D341Med (cell line): ENCODE measurements at places on chromosomes 13 and 19.

- no peak for DNase-seq
Measured at GRCh38 chr19:14683439-14683838, 6.4 kb upstream of the ZNF333 start.

DNA sequence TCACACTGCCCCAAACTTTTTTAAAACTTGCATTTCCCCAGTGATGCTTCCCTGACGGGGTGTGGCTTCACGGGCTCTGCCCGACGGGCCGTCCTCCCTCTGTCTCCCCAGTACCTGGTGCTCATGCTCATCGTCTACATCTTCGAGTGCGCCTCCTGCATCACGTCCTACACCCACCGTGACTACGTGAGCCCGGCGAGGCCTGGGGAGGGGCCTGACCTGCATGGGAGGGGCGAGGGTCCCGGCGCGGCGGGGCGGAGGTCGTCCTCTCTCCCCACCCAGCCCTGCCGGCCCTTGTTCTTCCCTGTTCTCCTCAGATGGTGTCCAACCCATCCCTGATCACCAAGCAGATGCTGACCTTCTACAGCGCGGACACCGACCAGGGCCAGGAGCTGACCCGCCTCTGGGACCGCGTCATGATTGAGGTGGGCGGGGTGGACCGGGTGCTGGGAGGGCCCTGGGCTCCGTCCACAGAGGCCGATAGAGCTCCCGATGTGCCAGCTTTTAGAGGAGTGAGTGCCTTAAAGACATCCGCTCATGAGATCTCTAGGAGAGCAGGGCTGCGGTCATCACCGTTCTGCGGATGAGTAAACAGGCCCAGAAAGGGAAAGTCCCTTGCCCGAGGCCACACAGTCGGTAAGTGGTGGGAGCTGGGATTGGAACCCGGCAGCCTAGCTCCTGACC is 6.9 kb downstream of the UPK1A start:
- DNase-seq = no peak

GRCh38 chr13:113548171-113548641 is 36.3 kb upstream of the TFDP1 start:
- peak; percentile 14 for DNase-seq

DNA sequence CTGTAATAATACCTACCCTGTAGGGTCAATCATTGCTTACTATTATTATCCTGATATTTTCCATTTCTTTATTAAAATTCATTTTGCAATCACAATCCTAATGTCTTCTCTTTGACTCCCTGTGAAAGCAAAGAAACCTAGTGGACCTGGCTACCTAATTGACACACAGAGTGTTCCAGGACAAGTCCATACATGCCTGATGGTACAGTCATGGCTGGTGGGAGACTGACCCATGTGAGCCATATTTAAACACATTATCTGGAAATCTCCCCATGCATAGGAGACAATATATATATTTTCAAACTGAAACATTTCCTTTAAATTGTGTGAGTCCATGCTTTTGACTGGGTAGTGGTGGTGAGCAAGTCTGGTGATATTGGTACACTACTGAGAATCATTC is 230.6 kb upstream of the DACH1 start:
- no peak for DNase-seq

- DNase-seq = no peak
Measured at GRCh38 chr19:53826876-53827275, 2.8 kb upstream of the NLRP12 start.

DNA sequence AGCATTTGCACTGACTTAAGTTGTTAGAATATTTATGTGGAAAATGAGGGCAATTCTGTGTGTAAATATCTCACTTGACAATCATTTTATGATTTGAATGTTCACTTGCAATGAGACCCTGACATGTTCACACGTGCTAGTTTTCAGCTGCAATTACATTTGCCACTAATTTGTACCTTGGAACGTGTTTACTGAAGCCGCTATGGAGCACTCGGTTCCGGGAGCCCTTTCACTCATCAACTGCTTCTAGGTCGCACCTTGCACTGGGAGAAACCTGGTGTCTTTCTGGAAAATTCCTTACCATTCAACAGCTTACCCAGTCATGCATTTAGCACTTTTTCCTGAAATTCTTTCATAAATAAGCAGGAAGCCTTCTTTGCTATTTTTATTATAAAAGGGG is 229.6 kb downstream of the ZIC5 start:
- no peak for DNase-seq

DNA sequence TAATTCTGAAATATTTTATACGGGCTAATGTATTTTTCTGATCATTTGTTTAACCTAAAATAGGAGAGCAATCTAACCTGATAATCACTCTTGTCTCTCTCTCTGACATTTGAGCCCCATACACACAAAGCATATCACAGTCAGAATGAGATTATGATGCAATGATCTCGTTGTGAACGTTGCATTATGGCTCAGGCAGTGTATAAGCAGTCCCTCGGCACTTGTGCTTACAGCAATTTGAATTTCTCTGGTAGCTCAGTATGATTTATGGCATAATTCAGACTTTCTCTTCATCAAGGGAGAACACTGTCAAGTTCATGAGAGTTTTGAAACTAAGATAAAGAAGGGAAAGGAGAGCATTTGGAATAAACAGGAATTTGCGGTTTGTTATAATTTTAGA is 256.1 kb downstream of the DACH1 start:
- DNase-seq = no peak

DNA sequence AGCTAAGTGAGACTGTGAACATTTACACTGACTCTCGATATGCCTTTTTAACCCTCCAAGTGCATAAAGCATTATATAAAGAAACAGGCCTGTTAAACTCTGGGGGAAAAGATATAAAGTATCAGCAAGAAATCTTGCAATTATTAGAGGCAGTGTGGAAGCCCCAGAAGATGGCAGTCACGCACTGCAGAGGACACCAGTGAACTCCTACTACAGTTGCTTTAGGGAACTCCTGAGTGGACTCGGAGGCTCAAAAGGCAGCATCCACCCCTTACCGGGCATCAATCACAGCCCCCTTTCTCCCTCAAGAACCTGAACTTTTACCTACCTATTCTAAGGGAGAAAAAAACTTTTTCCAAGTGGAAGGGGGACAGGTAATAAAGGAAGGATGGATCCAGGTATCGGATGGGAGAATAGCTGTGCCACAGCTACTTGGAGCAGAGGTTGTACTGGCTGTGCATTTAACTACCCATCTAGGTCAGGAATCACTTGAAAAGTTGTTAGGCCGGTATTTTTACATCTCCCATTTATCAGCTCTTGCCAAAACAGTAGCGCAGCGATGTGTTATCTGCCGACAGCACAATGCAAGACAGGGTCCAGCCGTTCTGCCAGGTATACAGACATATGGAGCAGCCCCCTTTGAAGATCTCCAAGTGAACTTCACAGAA is 80.1 kb downstream of the ZNF486 start:
- peak; percentile 68 for DNase-seq

- no peak for DNase-seq
Measured at GRCh38 chr13:100089465-100090032, 656 bp downstream of the PCCA start.

DNA sequence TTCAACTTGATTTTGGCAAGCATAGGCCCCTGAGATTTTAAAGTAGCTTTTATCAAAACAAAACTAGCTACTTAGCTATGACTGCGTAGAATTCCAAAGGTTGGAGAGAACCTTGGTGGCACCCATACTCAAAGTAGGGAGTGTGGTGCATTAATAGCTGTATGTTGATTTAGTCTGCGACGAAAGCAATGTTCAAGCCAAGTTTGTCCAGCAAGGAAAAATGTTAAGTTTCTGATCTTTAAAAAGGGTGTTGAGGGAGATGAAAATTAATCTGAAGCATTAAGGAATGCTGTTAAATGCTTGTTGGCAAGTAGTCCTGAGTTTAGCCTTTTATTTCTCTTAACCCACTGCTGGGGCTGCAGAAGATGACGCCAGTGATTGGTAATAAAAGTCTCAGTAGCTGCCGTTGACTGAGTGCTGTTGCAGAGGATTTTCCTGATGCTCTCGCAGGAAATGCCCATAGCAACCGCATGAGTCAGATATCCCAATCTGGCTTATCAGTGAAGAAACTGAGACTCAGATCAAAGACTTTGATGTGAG is 75.9 kb upstream of the RNF113B start:
- no peak for DNase-seq

DNA sequence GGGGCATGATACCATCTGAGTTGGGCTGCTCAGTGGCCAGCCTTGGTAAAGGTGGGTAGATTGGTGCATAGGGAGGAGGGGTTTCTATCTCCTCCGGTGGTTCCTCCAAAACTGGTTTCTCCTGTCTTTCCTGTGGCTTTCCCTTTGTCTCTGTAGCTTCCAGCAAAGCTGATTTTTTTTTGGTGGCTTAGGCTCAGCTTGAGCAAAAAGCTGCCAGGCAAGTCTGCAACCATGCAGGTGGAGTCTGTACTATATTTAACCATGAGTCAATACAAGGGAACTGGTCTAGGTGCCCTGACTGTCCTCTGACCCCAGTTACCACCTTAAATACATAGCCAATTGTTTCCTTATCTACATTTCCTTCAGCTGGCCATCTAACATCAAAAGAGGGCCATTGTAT is 64.0 kb upstream of the ZNF681 start:
- DNase-seq = no peak

DNA sequence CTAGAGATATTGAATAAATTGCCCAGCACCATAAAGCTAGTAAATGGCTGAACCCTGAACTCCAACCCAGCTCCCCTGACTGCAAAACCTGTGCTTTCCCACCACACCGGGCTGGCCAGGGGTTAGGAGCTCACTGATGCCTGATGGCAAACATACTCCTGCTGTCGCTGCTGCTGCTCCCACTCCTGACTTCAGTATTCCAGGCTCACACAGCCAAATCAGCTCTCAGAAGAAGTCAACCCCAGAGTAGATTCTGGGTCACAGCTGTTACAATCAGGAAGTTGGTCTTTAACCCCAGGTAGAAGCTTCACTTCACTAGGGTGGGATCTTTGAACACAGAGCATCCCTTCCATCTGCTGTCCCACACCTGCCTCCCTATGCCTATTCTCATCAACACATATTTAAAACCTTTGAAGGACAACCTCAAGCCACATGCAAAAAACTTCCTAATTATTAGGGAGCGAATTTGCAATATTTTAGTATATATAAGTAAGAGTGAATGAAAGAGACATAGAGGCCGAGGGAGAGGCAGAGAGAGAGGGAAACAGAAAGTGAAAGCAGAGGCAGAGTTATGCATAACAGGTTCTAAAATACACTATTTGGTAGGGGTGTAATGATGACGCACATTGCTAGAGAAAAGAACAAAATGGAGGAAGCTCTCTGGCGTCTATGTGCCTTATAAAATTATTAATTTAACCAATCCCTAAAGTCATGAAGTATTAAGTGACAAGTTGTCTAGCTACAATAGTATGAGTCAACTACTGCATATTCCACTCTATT is 99.4 kb upstream of the SERP2 start:
- DNase-seq = no peak

GRCh38 chr19:12837225-12837624 is 1.1 kb upstream of the MAST1 start:
- DNase-seq = no peak
